Stimulated activated CD4-positive, alpha-beta T cell treated with anti-CD3 and anti-CD28 coated beads, TNF-alpha, amount 100 ng/mL, for 4 hours (primary cell): ENCODE measurements at places on chromosomes 12 and 14.

- DNase-seq = no peak
These were observed 103.7 kb downstream of the VCPKMT start for GRCh38 chr14:50012644-50013043.

DNA sequence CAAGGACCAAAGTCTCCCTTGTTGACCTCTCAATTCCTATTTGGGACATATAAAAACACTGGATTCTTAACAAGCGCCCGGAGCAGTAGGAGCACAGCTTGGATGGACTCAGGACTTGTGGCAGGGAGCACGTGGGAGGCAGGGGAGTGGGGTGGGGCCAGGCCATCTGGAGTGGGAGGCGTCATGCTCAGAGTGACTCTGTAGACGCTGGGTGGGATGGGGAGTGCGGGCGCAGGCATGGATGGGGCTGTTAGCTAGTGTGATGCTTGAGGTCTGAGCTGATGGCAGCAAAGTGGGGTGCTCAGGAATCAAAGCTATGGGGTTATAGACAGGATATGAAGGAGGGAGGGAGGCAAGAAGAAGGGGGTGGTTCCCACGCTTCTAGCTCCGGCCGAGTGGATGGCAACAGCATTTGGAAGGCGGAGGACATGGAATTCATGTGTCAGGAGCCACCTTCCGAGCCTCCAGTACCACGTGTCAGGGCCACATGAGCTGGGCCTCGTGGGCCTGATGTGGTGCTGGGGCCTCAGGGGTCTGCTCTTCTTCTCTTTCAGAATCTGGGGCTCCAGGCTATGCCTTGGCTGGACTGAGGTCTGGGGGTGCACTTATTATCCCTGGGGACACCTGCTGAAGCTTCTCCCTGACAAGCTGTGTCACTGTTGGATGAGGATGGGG, 26.2 kb downstream of the MEG3 start:
- DNase-seq = no peak

- DNase-seq = no peak
These were observed 72.8 kb downstream of the KIF26A start for GRCh38 chr14:104211215-104211614.

DNA sequence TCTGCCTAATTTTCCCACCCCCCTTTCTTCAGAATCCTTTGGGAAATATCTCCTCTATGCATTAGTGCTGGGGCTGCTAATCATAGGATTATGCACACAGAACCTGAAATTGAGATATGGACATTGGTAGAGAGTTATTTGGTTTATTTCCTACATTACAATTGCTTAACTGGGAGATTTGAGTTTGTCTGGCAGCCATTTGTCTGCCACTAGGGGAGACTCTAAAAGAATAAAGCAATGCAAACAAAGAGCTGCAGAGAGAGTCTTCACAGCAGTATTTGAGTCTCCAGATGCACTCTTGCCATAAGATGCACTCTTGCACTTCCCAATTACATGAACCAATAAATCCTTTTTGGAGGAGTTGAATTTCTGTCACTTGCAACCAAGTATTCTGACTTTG, 12.0 kb upstream of the PCNX4 start:
- DNase-seq = no peak

- no peak for DNase-seq
These were observed 79.4 kb downstream of the METTL25 start for GRCh38 chr12:82437744-82438143.

DNA sequence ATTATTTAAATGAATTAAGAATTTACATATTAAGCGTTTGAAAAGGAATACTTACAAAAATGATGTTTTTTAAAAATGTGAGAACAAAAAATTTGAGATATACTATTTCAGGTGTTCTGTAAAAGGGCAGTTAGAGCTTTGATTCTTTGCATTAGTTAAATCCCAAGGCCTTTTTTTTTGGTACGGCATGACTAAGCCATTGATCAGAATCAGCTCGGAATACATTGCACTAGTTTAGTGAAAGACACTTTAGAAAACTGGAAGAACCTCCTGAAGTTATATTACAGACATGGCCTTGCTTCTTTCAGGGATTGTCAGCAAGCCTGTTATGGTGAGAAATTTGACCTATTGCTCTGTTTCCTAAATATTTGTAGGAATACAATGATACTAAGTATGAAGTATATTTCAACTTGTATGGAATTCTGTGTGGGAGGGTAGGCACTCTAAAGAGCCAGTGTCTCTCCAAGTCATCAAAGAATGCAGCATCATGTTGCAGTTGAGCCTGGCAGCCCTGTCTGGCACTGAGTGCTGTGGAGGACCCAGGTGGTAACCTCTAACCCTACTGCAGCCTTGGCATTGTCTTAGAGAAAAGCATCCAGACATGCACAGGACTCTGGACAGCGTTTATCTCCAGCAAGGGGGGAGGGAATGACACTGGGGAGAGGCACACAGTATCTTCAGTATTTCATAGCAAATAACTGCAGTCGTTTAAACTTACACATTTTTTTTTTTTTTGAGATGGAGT, 1.5 kb downstream of the KLC1 start:
- DNase-seq = no peak

GRCh38 chr12:66944365-66944764, 265.5 kb upstream of the GRIP1 start:
- DNase-seq = no peak

- DNase-seq = no peak
These were observed 60.0 kb downstream of the LIN52 start for GRCh38 chr14:74144789-74145188.

DNA sequence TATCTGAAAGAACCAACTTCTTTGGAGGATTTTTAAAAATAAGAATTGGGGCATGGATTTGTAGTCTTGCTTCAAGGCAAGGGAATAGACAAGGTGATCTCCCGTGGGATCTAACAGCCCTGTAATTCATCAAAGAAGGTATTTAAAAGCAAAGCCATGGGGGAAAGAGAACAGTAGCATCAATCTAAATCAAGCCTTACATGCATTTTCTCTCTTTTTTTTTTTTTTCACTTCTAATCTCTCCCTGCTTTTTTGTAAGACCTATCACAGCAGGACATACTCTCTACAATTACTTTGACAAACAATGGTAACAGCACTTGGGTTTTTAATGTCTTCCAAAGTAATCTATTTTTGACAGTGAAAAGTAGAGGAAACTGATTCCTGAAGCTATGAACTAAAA, 367.9 kb downstream of the PAWR start:
- DNase-seq = no peak
